ENCODE measurements at places on chromosomes 16 and 17.

GRCh38 chr17:45672301-45672700, 111.8 kb upstream of the CRHR1 start:
- H3K27me3 ChIP-seq, result no peaks in the 10 kb centered on the region
- no peak overlapping the region for H3K27ac ChIP-seq
- H3K36me3 ChIP-seq, result no peaks in the 10 kb centered on the region
- H3K4me3 ChIP-seq, result no peak overlapping the region
- no peak for DNase-seq

- no peak overlapping the region for H3K4me3 ChIP-seq
- H3K27ac ChIP-seq, result no peak overlapping the region
- DNase-seq, result no peak
- H3K27me3 ChIP-seq, result peaks cover 99% of the 10 kb centered on the region
- H3K36me3 ChIP-seq, result no peaks in the 10 kb centered on the region
Observed at GRCh38 chr17:45226576-45226975, 4.9 kb downstream of the FMNL1 start.

DNA sequence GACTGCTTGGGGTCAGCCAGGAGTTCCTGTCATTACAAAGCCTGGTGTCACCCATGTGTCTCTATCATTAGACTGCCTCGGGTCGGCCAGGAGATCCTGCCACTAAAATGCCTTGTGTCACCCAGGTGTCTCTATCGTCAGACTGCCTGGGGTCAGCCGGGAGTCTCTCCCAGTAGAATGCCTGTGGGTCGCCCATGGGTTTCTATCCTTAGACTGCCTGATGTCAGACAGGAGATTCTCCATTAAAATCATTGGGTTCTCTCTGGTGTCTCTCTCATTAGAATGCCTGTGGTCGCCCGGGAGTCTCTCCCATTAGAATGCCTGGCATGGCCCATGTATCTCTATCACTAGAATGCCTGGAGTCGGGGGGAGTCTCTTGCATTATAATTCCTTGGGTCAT, 2231.0 kb downstream of the TP53TG3F start:
- H3K4me1 ChIP-seq, result no peaks in the 10 kb centered on the region
- H3K36me3 ChIP-seq, result no peaks in the 10 kb centered on the region
- H3K27me3 ChIP-seq, result no peaks in the 10 kb centered on the region
- DNase-seq, result no peak

GRCh38 chr17:74529243-74529642, 2.0 kb downstream of the CD300LB start:
- H3K4me3 ChIP-seq, result no peak overlapping the region
- no peaks in the 10 kb centered on the region for H3K4me1 ChIP-seq
- no peak for DNase-seq
- H3K27ac ChIP-seq, result no peak overlapping the region
- H3K36me3 ChIP-seq, result no peaks in the 10 kb centered on the region

- H3K27ac ChIP-seq, result no peak overlapping the region
- H3K36me3 ChIP-seq, result no peaks in the 10 kb centered on the region
- no peak for DNase-seq
Observed at GRCh38 chr17:4501295-4501949, 2.7 kb downstream of the SPNS2 start.

- DNase-seq, result no peak
- peaks cover 8% of the 10 kb centered on the region for H3K27me3 ChIP-seq
- H3K36me3 ChIP-seq, result peaks cover 31% of the 10 kb centered on the region
- peaks cover 6% of the 10 kb centered on the region for H3K4me1 ChIP-seq
Observed at GRCh38 chr17:76870377-76870714, 2.1 kb downstream of the MGAT5B start.

DNA sequence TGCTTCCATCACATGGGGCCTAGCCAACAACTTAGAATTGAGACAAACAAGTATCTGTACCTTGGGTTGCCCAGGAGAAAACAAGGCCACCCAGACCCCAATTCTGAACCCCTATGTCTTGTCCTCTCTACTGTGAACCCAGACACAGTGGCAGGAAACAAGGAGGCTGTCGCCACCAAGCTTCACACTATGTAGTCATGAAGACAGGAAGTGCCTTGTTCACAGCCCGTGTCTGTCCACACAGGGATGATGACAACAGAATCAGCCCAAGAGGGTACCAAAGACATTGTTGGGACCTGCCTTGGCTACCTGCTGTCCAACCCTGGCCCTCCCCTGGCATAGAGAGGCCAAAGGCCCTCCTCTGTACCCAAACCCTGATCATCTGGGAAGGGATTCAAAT, 84.8 kb downstream of the CDYL2 start:
- H3K27me3 ChIP-seq, result no peaks in the 10 kb centered on the region
- H3K4me3 ChIP-seq, result no peak overlapping the region
- no peak for DNase-seq

DNA sequence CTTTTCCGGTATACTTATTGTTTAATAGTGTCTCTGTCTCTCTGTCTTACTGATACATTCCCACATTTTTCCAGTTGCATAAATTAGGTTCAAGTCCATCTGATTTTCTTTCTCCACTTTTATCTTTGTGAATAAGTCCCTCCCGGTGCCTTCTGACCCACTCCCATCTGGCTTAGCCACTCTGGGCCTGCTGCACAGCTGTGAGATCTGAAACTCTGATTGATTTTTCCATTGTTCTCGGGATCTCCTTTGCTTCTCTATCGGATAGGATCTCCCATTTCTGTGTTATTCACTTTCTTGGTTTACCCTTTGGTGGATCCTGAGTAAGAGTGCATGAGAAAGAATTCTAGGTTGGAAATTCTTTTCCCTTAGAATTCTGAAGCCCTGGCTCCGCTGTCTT, 8.6 kb downstream of the UTP4 start:
- H3K36me3 ChIP-seq, result peaks cover 98% of the 10 kb centered on the region
- DNase-seq, result no peak
- H3K4me1 ChIP-seq, result no peaks in the 10 kb centered on the region
- no peaks in the 10 kb centered on the region for H3K27me3 ChIP-seq

GRCh38 chr16:68202091-68202519, 33.8 kb downstream of the ESRP2 start:
- DNase-seq, result no peak
- no peak overlapping the region for H3K27ac ChIP-seq
- H3K36me3 ChIP-seq, result peaks cover 5% of the 10 kb centered on the region
- no peak overlapping the region for H3K4me3 ChIP-seq

- H3K27ac ChIP-seq, result no peak overlapping the region
- H3K27me3 ChIP-seq, result no peaks in the 10 kb centered on the region
- H3K4me1 ChIP-seq, result no peaks in the 10 kb centered on the region
- peaks cover 71% of the 10 kb centered on the region for H3K36me3 ChIP-seq
- no peak overlapping the region for H3K4me3 ChIP-seq
Observed at GRCh38 chr16:24571096-24571495, 31.7 kb downstream of the RBBP6 start.

- H3K4me3 ChIP-seq, result peak overlapping the region; percentile 21
- DNase-seq, result no peak
- H3K36me3 ChIP-seq, result peaks cover 2% of the 10 kb centered on the region
- no peak overlapping the region for H3K27ac ChIP-seq
- no peaks in the 10 kb centered on the region for H3K27me3 ChIP-seq
Observed at GRCh38 chr16:70579648-70580630, 56.3 kb downstream of the SF3B3 start.

- peak overlapping the region; percentile 96 for H3K4me3 ChIP-seq
- H3K4me1 ChIP-seq, result peaks cover 15% of the 10 kb centered on the region
- no peaks in the 10 kb centered on the region for H3K27me3 ChIP-seq
- peak overlapping the region; percentile 94 for H3K27ac ChIP-seq
- H3K36me3 ChIP-seq, result peaks cover 11% of the 10 kb centered on the region
Observed at GRCh38 chr17:7329997-7330637, 982 bp upstream of the NEURL4 start.

DNA sequence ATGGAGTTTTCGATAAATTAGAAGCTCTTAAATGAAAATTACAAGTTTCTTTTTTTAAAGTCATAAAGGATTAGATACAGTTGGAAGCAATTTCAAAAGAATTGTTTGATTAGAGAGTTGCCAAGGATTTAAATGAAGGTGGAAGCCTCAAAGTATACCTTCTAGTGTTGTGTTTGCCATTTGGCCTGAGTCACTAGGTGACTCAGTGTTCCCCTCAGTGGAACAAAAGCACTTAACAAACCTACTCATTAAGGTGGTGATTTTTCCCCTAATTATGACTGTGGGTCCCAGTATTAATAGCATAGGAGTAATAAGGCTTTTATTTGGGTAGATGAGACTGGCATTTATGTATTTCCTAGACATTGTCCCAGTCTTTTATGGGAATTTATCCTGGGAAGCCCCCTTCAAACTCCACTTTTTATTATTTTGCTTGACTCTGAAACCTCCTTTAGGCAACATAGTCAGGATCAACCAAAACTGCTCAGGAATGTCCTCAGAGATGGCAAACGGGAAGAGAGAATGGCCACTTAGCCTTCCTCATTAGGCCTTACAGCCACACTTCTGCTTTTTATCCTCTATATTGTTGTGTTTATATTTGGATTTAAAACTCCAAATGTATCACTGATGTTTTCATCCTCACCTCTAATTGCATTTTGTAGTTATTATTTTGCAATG, 161.0 kb downstream of the FTO start:
- H3K27me3 ChIP-seq, result no peaks in the 10 kb centered on the region
- no peaks in the 10 kb centered on the region for H3K36me3 ChIP-seq
- no peak overlapping the region for H3K27ac ChIP-seq
- DNase-seq, result no peak
- peaks cover 5% of the 10 kb centered on the region for H3K4me1 ChIP-seq

DNA sequence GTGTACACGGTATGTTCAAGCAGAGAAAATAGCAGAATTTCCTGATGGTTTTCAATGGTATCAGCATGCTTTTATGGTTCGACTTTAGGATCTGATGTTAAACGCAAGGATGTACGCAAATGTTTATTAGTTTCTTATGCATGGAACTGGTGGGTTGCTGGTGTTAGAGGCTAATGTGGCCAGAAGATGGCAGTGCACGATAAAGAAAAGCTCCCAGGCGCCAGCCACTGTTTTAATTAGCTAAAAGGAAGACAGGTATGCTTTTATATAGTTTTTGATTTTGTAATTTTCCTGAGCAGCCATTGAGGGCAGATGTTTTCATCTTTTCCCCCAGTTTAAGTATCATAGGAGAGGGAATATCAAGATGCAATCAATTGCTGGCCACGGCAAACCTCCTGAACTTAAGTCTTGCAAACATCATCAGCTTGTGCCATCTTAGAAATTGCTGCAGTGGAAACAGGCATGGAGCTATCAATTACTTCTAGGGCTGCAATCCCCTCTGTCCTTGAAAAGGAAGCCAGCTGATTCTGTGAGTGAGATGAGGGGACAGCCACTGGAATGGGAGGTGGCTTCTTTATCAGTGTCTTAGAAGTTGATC, 648.5 kb upstream of the RBFOX1 start:
- H3K36me3 ChIP-seq, result no peaks in the 10 kb centered on the region
- no peak overlapping the region for H3K27ac ChIP-seq
- DNase-seq, result peak; percentile 35

- H3K27me3 ChIP-seq, result no peaks in the 10 kb centered on the region
- no peaks in the 10 kb centered on the region for H3K4me1 ChIP-seq
- no peak overlapping the region for H3K27ac ChIP-seq
Observed at GRCh38 chr17:66331038-66331816, 28.8 kb downstream of the PRKCA start.

- DNase-seq, result peak; percentile 35
- no peak overlapping the region for H3K4me3 ChIP-seq
- no peaks in the 10 kb centered on the region for H3K27me3 ChIP-seq
- H3K27ac ChIP-seq, result no peak overlapping the region
- H3K4me1 ChIP-seq, result peaks cover 7% of the 10 kb centered on the region
Observed at GRCh38 chr16:69610356-69610755, 44.6 kb downstream of the NFAT5 start.

DNA sequence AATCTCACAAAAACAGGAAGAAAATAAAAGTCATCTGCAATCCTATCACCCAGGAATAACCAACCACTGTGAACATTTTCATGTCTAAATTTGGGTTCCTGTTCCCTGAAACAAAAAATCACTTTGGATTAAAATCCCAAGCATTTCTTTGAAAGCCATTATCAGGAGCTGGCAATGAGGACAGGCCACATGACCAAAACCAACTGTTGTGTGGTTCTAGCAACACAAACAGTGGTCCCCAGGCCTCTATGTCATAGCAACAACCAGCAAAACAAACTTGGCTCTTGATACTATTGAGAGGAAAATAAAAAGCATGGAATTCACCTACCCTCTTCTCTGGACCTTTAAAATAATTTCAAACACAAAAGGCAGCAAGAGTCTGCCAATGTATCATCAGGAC, 252.5 kb downstream of the SLC39A11 start:
- no peak for DNase-seq
- no peaks in the 10 kb centered on the region for H3K27me3 ChIP-seq
- no peak overlapping the region for H3K27ac ChIP-seq
- no peak overlapping the region for H3K4me3 ChIP-seq
- H3K4me1 ChIP-seq, result peaks cover 14% of the 10 kb centered on the region

- H3K4me1 ChIP-seq, result peaks cover 14% of the 10 kb centered on the region
- no peak overlapping the region for H3K27ac ChIP-seq
- no peaks in the 10 kb centered on the region for H3K27me3 ChIP-seq
- DNase-seq, result no peak
Observed at GRCh38 chr17:81553616-81554181, 1.5 kb upstream of the FAAP100 start.

DNA sequence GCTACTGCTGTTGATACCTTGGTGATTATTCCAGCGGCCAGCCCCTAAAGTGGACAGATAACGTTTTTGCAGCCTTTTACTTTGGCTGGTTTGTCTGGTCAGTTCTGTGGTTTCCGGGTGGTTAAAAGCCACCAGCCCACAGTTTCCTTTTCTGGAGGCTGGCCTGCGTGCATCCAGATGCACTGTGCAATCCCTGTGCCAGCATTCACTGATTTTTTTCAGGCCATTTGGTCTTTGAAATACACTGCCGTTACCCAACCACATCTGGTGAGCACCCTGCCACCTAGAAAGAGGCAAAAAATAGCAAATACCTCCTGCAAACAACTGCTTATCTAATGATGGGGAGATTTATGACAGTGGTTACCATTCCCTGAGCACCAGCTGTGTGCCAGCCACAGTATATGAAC, 797 bp downstream of the NUDT7 start:
- peaks cover 2% of the 10 kb centered on the region for H3K4me1 ChIP-seq
- H3K27me3 ChIP-seq, result no peaks in the 10 kb centered on the region
- DNase-seq, result no peak
- no peak overlapping the region for H3K27ac ChIP-seq
- H3K36me3 ChIP-seq, result no peaks in the 10 kb centered on the region

DNA sequence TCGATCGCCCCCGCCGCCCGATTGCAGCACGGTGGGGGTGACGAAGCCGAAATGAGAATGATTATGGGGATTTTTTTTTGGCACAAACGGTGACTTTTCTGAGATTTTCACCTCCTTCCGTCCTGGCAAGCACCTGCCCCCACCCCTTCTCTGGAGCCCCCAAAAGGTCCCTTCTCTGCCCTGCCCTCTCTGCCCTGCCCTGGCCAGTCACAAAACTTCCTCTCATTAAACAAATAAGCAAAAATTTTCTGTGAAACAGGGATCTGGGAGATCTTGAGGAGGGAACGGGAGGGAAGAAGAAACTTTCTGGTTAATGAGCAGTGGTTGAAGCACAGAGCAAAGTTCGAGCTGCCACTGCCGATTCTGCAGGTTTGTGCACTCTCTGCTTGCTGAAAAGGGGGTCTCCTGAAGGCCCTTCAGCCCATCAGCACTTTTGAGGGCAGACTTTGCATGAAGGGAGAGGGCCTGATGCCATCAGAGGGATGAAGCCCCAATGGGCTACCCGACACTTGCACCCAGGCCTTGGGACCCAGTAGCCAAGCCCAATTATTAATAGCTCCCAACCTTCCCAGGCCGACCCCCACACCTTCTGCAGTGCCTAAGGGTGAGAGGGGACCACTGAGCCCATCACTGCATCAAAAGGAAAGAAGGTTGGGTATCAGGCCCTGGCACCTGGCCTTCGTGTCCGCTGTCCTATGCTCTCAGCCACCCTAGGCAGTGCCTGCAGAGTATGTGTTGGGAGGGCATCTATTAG, 1.0 kb upstream of the HOXB8 start:
- peaks cover 73% of the 10 kb centered on the region for H3K27me3 ChIP-seq
- no peak overlapping the region for H3K4me3 ChIP-seq
- no peaks in the 10 kb centered on the region for H3K36me3 ChIP-seq
- no peaks in the 10 kb centered on the region for H3K4me1 ChIP-seq
